ENCODE measurements at places on chromosomes 5 and 9.
A peak's percentile ranks its signal among the peaks of the same experiment; 100 is the strongest.

GRCh38 chr9:132894346-132894745 lies 15.6 kb downstream of the SPACA9 start:
- DNase-seq, result no peak

GRCh38 chr9:36102742-36103495 lies 33.6 kb upstream of the GLIPR2 start:
- DNase-seq, result peak; percentile 54

DNA sequence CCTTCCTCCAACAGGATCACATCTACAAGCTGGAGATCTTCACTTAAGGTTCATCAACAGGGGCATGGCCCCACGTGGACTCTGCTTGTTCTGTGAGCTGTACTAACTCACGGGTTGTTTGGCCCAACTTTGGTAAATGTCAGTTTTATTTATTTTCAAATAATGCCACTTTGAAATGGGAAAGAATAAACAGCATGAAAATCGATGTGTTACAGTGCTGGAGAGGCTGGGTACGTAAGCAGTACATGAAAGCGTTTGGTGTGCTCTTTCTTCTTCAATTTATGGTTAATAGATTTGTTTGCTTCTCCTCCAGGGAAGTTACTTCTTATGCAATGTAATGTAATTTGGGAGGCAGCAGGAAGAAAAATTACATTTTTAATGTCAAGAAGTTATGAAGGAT lies 389.9 kb upstream of the DAP start:
- DNase-seq, result no peak

DNA sequence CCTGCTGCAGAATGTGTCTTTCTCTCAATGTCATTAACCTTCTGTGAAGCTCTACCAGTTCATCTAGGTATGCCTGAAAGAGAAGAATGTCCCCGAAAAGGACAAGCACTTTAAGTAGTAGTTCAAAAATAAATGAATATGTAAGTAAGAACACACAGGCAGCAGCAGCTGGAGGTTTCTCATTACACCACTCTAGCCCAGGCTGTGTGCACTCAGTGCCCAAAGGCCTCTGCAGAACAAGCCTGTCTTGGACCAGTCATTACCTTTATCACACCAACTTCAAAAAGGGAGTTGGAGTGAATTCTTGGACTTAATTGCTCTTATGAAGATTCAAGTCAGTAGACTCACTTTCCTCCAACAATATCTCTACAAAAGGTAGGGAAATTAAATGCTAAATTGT lies 268.8 kb downstream of the MLLT3 start:
- no peak for DNase-seq

DNA sequence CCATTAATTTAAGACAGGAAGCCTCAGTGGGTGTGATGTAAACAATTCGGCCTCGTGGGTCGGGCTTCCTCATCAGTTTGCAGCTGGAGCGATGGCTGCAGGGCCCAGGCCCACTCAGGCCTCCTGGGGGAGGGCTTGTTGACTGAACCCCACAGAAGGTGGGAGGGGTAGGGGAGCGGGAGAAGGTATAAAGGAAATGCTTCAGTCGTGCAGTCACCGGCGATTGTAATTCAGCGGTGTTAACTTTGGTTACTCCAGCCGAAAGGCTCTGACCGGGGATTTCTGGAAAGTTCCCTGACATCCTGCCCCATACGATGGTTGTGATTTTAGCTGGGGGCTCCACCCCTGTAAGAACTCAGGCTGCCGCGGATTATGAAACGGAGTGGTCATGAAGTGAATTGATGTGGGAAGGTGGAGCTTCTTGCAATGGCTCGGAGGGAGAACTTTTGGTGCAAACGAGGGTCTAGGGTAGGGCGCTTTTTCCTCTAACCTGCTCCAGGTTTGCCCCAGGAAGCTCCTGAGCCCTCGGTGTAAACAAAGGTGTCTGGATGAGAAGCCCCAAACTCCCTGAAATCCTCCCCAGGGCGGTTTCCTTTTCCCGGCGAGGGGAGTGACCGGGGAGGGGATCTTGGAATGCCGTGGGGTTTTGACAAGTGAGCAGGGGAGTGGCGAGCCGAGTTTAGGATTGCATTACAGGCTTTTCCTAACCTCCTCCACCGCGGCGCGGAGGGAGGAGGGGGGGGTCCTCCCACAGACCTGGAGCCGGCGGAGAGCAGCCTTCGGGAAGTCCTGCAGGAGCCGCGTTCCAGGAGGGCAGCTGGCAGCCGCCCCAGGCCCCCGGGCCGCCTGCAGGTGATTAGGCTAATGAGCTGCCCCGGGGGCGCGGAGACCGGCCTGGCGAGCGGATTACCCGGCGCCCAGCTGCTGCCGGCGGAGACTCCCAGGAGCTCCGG lies 215.5 kb downstream of the PDZD2 start:
- DNase-seq, result no peak

DNA sequence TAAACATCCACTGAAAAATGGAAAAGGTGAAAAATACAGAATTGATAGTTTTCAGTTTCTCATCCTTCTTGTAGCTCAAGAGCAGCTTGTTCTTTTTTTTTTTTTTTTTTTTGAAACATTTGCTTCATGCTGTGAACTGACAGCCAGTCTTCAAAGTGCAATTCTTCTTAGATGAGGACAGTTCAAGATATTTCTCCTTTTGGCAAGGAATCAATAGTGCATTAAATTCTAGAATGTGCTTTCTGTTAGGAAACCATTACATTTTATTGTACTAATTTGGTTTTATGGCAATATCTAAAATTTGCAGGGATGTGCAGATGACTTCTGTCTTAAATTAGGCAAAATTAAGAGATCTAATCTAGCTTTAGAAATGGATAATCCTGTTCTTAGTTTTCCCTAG lies 969.3 kb upstream of the ACO1 start:
- DNase-seq, result no peak

GRCh38 chr5:150297934-150298595 lies 4.6 kb downstream of the ARSI start:
- DNase-seq, result no peak

DNA sequence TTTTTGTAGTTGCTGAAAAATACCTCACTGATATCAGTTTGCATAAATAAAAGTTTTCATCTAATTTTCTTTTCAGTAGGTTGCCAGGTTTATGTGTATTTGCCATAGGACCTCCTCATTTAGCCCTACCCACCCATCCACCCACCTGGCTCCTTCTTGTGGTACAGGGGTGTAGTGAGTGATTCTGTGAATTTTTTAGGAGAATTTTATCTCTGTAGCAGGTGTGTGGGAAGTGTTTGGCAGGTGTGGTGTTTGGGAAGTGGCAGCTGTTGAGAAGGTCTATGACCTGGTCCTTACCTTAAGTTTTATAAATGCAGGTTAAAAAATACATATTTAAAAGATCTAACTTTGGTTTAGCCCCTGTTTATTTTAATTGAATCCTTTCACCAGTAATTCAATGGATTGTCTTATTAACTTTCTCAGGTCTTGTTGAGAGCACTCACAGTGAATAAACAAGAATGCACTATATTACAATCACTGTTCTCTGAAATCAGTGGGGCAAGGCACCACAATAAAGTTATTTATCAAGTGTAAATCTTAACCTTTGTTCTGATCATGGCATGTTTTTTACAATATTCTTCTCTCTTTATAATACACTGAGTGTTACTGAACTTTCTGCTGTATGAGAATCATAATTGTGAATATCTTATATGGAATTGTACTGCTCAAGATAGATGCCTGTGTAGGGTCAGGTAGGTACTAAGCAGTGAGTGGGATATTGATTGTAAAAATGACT lies 189.1 kb downstream of the WDR70 start:
- DNase-seq, result no peak

DNA sequence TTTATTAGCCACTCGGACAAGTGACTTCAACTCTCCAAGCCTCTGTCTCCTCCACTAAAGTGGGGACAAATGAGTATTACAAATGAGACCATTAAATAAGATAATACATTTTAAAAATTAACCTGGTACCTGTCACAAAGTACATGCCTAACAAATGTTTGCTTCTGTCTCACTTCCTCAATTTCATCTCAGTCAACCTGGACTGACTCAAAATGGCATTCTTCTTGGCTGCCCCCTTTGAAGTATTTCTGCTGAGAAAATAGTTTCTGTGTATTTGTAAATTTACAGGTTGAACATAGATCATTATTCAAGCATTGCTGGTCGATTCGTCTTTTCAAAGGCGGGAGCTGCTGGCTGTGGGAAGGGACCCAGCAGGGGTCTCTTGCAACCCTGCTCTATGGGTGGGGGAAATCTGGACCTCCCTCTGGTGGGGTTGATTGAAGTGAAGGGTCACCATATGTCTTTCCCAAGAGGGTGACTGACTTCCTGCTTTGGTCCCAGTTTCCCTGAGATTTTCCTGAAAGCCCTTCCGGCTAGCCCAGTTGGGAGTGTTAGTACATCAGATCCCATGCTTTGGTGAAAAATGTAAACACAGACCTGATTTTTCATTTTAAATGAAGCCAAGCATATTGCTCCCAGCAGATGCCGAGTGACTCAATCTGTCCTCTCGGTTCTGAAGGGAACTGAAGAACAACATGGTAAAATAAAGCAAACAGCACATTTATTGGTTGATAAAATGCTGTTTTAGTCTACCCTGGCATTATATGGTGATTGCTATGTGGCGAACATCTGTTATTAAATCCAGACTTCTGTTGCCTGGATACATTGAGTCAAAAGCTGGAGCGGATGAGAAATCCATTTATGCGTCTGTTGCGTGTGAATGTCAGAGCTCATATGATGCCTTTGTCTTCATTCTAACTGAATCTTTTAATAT lies 73.0 kb downstream of the KCNIP1 start:
- DNase-seq, result no peak

- no peak for DNase-seq
Measured at GRCh38 chr5:174309131-174309795, 263.8 kb downstream of the NSG2 start.

DNA sequence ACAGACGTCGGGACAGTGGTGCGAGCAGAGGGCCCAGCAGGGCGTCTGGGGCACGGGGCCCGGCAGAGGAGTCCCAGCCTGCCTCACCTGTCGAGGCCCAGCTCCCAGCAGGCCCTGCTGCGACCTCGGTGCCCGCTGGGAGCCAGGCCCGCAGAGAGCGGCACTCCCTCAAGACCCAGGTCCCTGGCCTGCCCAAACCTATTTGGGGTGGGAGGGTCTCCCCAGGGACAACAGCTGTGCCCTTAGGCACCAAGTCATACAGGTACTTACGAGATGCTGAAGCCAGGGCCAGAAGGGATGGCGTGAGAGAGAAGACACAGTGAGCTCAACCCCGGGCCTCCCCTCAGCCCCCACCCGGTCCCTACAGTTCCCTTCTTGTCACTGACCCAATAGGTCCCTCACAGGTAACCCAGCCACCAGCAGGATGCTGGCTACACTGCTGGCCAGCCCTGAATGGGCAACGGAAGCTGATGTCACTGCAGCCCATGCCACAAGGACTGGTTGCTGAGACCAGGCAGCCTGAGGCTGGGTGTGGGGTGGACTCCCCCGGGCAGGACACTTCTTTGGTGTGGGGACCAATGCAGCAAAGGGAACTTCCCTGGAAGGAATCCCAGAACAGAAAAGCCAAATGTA lies 3.7 kb downstream of the NSMF start:
- DNase-seq, result no peak
